Bone marrow (tissue), 2 donors: ENCODE measurements at places on chromosomes 7 and 10.

- DNase-seq: no peak
These were observed 78.7 kb upstream of the CXCL12 start for GRCh38 chr10:44463511-44464121.

GRCh38 chr10:121664671-121665070 is 66.4 kb upstream of the FGFR2 start:
- no peak for DNase-seq

GRCh38 chr7:75849573-75849972 is 29.3 kb upstream of the RHBDD2 start:
- DNase-seq: no peak

DNA sequence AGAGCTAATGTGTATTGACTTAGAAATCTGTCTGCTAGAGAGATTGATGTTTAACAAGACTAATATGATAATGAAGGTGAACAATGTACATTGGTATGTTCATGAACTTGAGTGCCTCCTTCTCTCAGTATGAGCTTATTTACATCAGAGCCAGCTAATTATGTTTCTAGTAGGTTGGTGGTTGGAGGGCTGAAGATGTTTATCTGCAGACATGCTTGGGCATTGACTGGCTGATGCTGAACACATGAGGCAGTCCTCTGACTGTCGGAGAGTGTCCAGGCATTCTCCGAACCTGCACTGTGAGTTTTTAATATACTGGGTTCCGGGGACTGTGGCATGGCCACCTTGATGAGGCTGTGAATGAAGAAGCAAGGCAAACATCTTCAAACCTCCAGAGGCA is 47.5 kb downstream of the BMPER start:
- DNase-seq: no peak

GRCh38 chr10:93096901-93097300 is 23.2 kb downstream of the CYP26A1 start:
- DNase-seq: no peak

GRCh38 chr10:60351191-60351853 is 38.4 kb downstream of the ANK3 start:
- DNase-seq: no peak

GRCh38 chr10:19572056-19572455 is 244.2 kb upstream of the PLXDC2 start:
- no peak for DNase-seq

- peak; percentile 19 for DNase-seq
These were observed 11.9 kb downstream of the FLNC start for GRCh38 chr7:128841921-128842673.

DNA sequence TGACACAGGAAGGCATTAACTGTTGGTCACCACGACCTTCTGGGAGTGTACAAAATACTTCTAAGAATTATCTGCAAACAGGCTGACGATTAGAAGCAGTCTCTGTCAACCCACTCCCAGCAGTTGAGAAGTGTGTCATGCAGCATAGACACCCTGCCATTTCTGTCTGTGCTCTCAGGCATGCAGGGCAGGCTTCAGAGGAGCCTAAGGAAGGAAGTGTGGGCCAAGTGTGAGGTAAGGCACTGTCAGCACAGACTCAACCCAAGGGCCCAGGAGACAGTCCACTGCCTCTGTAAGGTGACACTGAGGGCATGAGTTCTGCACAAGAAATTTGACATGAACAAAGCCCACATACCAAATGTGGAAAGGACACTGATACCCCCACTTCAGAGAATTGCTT is 109.0 kb upstream of the VIPR2 start:
- DNase-seq: no peak

DNA sequence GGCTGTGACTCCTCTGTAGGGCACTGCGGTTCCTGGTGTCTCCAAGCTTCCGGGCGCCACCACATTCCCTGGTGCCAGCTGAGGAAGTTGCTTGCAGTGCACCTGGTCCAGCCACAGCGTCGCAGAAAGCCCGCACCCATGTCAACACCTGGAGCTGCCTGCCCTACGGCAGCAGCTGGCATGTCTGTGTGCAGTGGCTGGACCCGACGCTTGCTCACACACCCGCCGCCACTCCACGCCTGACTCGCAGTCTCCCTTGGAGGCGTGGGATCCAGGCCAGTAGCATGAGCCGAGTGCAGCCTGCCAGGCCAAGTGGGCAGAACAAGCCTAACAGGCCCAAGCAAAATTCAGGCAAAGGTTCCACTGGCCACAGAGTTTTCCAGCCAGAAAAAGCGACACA is 118.1 kb upstream of the PHF14 start:
- DNase-seq: no peak
